ENCODE measurements at places on chromosomes 2 and 18. TPM values are rescaled to one million over a fixed set of nuclear protein-coding genes. Genes with fewer than 3 reads are reported as not detected.

The TMEM37 gene
- 0.52 TPM for total RNA-seq

The TWIST2 gene
- total RNA-seq = 1.2 TPM

The PDE1A gene
- total RNA-seq = 7.7 TPM

The EFEMP1 gene
- total RNA-seq = 4.0 TPM

The RBKS gene
- total RNA-seq = 1.8 TPM

The SNORC gene
- total RNA-seq = 1.4 TPM

The SULT1C2 gene
- total RNA-seq = 0.57 TPM

The UBE2F gene
- 50.7 TPM for total RNA-seq

The PIAS2 gene
- 15.3 TPM for total RNA-seq

The PARD3B gene
- total RNA-seq = 2.4 TPM

The TMEFF2 gene
- total RNA-seq = 1.2 TPM

The DHX57 gene
- total RNA-seq = 13.8 TPM

The TOGARAM2 gene
- 0.90 TPM for total RNA-seq

The DTNB gene
- total RNA-seq = 7.6 TPM

The CKAP2L gene
- 14.1 TPM for total RNA-seq

The HES6 gene
- 16.1 TPM for total RNA-seq

The NEUROD1 gene
- total RNA-seq = 0.09 TPM

The EVX2 gene
- not detected for total RNA-seq

The CBLN2 gene
- 0.24 TPM for total RNA-seq

The GPR35 gene
- 5.9 TPM for total RNA-seq

The TTC39C gene
- 28.0 TPM for total RNA-seq

The CCDC178 gene
- total RNA-seq = 0.24 TPM

The FOXD4L1 gene
- total RNA-seq = 0.24 TPM

The DSG4 gene
- total RNA-seq = under 0.01 TPM

The FN1 gene
- 222 TPM for total RNA-seq

The PLB1 gene
- 1.8 TPM for total RNA-seq

The CGREF1 gene
- total RNA-seq = 0.57 TPM

The SIX2 gene
- total RNA-seq = 0.90 TPM

The RGPD5 gene
- total RNA-seq = 7.4 TPM

The CXCR1 gene
- 0.24 TPM for total RNA-seq

All from thymus (tissue), 14 donors.